Hematopoietic multipotent progenitor cell treated with erythropoietin and hydrocortisone succinate and interleukin-3 and kit ligand, for 6 days (in vitro differentiated cells): ENCODE measurements at places on chromosomes 5 and 9.

DNA sequence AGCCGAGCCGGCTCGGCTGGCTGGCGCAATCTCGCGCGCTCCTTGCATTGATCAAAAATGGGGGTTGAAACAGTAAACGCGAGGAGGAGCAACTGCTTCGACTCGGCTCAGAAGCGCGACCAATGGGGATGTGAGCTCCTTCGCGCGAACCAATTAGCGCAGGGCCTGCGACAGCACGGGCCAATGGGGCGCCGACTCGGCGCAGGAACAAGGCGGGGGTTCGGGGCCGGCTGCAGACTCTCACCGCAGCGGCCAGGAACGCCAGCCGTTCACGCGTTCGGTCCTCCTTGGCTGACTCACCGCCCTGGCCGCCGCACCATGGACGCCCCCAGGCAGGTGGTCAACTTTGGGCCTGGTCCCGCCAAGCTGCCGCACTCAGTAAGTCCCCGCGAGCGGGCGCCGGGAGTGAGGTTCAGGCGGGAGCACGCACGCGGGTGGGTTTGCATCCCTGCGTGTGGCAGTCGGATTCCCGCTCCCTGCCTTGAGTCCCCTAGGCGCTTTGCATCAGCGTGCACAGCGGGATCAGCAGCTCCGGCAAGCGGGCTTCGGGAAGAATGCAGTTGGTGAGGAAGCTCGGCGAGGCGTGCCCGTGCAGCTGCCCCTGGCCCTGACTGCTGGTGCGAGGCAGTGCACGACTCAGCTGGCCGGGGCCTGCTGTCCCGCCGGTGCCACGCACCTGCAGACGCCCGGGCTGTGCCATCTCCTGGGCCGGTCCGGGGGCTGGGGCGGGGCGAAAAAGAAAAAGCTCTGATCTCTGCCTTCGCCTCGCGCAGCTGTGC lies at the start of gene PSAT1:
PSAT1 (plus strand) TSS at position 233 of the 779 bp plus-strand sequence; CDS start at position 319, 86 bp downstream.
- DNase-seq: peak; percentile 96

DNA sequence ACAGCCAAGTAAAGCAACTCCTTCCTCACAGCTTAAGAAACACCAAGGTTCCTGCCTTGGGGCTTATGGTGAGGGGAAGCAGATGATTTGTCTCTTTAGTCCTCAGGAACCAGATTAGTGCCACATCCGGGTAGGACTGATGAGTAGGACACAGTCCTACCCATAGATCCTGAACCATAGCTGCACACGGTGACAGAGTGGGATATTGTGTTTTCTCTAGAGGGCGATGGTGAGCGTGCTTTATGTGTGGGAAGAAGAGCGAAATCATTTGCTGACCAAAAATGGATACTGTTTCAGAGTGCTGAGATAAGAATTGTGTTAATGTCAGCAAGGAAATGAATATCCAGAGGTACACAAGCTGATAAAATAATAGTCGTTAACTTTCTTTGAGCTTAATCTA lies 209.0 kb upstream of the FBXL7 start:
- no peak for DNase-seq

- DNase-seq: peak; percentile 81
Observed at GRCh38 chr5:1067141-1068121, 44.4 kb downstream of the SLC12A7 start.

- DNase-seq: no peak
Observed at GRCh38 chr9:89844535-89844934, 239.7 kb downstream of the GADD45G start.

DNA sequence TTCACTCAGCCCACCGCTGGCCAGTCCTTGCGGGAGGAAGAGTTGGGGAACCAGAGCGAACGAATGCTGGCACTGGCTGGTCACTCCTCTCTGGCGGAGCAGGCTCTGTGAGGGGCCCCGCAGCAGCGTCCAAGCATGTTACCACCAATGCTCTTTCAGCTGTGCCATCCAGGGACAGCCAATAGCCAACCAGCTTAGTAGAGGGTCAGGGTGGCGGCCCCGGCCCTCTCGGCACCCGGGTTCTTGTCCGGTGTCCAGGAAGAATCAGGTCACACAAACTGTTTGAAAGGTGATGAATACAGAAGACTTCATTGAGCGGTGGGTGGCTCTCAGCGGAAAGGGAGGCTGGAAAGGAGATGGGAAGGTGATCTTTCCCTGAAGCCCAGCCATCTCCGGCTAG lies 135.3 kb downstream of the EGFLAM start:
- DNase-seq: no peak
